Kidney (tissue), 22 donors: ENCODE measurements at places on chromosomes 4 and X. TPM values are rescaled to one million over a fixed set of nuclear protein-coding genes. Genes with fewer than 3 reads are reported as not detected.
A peak's percentile ranks its signal among the peaks of the same experiment; 100 is the strongest.

Gene HMX1
- not detected for total RNA-seq

Gene ADGRG2
- 1.2 TPM for total RNA-seq

GRCh38 chr4:82706349-82707000 is 92.1 kb downstream of the SCD5 start:
- H3K27ac ChIP-seq, result peak overlapping the region; percentile 24
- peaks cover 5% of the 10 kb centered on the region for H3K36me3 ChIP-seq
- H3K27me3 ChIP-seq, result no peaks in the 10 kb centered on the region

DNA sequence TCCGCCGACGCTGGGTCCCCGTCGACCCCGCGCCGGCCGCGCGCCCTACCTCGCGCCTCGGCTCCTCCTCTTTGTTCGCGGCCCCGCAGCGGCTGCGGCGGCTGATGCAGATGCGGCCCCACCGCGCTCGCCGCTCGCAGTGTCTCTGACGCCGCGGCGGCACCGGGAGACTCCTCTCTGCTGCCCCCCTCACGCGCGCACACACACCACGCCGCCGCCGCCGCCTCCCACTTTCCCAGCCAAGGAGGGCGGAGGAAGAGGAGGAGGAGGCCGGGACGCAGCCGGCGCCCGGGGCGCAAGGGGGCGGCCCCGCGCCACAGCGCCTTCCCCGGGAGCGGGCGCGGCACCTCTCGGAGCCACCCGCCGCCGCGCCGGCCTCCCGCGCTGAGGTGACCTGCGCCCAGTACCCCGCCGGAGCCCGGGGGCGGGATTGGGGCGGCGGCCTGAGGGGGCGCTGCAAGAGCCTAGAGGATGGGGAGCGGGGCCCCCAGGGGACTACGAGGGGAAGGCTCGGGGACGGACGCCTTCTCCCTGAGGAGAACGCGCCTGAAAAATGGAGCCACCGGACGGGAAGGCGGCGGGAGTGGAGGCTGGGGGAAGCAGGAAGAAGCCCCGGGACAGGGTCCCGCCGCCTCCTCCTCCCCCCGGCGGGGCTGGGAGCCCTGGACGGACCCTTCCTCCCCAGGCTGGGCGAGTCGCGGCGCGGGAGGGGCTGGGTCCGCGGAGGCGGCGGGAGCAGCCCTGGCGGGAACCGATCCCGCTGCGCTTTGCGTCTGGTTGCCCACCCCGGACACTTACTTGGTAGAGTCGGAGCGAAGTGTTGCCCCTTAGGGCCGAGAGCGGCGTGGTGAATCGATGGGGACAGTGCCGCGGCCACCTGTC is at the start of gene SH3RF1:
Gene SH3RF1 (minus strand): TSS at position 147 of the 882 bp plus-strand sequence. CDS start 1,744 bp downstream, outside the sequence.
- H3K27ac ChIP-seq, result peak within 1 kb of the TSS; percentile 86
- peak; percentile 90 for DNase-seq
- peak within 1 kb of the TSS; percentile 90 for H3K4me3 ChIP-seq
- H3K4me1 ChIP-seq, result peaks cover 12% of the 10 kb centered on the region

DNA sequence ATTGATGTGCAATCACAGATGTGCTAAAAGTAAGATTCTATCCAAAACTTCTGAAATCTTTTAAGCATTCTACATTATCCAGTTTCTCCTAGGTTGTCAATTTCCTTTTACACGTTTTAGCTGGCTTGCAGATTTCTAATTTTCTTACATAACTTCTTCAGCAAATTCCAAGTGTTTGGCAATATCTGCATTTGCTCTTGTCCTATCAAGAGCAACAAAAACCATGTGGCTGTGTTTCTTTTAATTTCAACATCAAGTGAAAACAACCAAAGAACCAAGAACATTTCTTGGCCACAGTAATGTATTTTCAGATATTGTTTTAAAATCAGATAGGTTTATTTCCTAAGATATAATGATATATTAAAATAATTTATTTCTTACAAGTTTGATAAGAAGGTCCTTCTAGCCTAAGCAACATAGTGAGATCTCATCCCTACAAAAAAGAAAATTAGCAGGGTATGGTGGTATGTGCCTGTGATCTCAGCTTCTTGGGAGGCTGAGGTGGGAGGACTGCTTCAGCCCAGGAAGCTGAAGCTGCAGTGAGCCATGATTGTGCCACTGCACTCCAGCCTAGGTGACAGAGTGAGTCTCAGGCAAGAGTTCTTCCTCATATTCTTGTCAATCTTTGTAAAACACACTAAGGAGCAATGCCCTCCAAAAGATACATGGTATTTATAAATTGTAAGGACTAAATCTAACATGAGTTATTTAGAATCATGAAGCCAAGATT is 131.4 kb upstream of the NAP1L5 start:
- H3K27me3 ChIP-seq, result no peaks in the 10 kb centered on the region
- no peaks in the 10 kb centered on the region for H3K36me3 ChIP-seq
- DNase-seq, result no peak
- H3K4me1 ChIP-seq, result no peaks in the 10 kb centered on the region
- no peak overlapping the region for H3K4me3 ChIP-seq

DNA sequence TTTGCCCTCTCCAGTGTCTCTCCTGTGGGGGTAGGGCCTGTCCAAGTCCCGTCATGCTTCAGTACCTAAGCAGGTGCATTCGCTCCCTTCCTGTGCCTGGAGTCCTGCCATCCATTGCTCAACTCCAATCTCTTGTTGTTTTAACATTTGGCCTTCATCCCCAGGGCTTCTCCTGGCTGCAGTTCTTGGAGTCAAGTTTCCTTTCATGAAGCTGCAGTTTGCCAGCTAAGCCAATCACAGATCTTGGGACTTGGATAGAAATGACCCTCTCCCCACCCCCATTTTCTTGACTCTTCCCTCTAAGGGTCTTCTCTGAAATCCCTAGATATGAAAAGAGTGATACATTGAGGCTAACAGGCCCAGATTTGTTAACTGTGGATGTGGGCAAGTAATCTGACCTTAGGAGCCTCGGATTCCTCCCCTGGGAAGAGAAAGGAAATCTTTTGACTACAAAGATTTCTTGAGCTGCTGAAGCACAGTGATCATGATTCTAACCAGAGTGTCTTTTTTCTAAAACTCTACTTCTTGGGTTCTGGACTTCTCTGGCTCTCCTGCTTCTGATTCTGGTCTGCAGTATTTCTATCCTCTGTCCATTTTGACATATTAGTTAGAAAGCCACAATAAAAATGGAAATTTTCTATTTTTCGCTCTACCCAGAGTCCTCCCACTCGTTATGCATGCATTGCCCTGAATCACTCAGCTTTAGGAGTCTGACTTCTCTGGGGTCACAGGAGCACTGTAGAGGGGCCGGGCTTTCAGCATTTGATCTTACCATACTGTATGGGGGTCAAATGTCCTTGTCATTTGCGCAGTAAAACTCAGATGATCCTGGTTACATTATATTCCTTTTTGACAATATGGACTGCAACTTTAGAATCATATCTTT is 61.0 kb downstream of the CHRNA9 start:
- H3K4me1 ChIP-seq, result peaks cover 9% of the 10 kb centered on the region
- peak overlapping the region; percentile 88 for H3K27ac ChIP-seq
- no peak overlapping the region for H3K4me3 ChIP-seq
- peak; percentile 89 for DNase-seq
- no peaks in the 10 kb centered on the region for H3K27me3 ChIP-seq

DNA sequence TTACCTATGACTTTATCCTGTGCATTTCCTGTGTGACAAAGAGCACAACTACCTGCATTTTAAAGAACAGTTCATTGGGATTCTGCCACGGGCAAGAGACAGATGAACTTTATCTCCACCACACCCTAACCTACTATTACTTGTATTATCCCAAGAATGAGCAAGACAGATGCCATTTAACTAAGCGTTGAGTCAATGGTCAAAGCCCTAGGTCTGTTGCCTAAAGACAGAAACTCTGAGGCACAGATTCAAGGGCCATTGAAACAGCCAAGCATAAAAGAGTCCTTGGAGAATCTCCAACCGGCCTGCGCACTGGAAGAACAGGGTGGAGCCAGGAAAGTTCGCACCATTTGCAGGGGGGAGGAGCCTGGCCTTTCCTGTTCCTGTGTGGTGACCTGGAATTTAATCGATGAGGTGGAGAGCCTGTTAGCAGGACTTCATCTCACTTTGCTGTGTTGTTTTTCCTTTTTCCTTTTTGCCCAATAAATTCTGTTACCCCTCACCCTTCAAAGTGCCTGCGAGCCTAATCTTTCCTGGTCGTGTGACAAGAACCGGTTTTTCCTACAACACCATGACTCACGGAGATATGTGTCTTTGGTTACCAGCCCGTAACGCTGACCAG is 146.4 kb upstream of the DIAPH2 start:
- no peaks in the 10 kb centered on the region for H3K36me3 ChIP-seq
- no peaks in the 10 kb centered on the region for H3K4me1 ChIP-seq
- no peak overlapping the region for H3K27ac ChIP-seq
- H3K4me3 ChIP-seq, result no peak overlapping the region

GRCh38 chr4:3317011-3317655 is 24.3 kb downstream of the RGS12 start:
- H3K27ac ChIP-seq, result no peak overlapping the region
- no peaks in the 10 kb centered on the region for H3K4me1 ChIP-seq
- H3K27me3 ChIP-seq, result no peaks in the 10 kb centered on the region
- peaks cover 2% of the 10 kb centered on the region for H3K36me3 ChIP-seq
- H3K4me3 ChIP-seq, result no peak overlapping the region
- no peak for DNase-seq

DNA sequence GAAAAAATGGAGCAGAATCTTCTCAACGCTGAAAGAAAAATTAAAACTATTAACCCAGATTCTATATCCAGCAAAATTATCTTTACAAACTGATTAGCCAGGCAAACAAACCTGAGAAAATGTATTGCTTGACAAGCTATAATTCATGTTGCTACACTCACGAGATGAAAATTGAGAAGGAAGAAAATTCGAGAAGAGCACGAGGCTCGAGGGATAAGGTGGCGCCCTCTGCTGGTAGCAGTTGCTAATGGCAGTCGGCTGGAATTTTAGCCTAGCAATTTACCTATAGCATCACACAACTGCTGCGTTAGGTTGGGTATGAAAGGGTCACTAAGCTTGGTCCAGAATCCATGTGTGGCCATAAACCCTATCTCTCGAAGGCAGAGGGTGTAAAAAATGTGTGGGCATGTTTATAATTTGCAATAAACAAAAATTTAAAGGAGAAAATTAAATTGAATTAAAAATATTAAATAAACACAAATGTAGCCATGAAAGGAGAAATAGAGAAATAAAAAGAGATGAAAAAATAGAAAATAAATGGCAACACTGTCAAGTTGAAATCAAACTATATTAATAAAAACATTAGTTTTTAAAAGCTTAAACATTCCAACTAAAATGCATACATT is 126.6 kb downstream of the PPP4R3C start:
- no peaks in the 10 kb centered on the region for H3K36me3 ChIP-seq
- no peak overlapping the region for H3K4me3 ChIP-seq
- H3K27me3 ChIP-seq, result no peaks in the 10 kb centered on the region
- DNase-seq, result peak; percentile 23
- H3K4me1 ChIP-seq, result no peaks in the 10 kb centered on the region

- no peak overlapping the region for H3K27ac ChIP-seq
- DNase-seq, result no peak
- H3K4me3 ChIP-seq, result no peak overlapping the region
- H3K4me1 ChIP-seq, result no peaks in the 10 kb centered on the region
- no peaks in the 10 kb centered on the region for H3K27me3 ChIP-seq
Observed at GRCh38 chr4:108213308-108213707, 44.6 kb upstream of the LEF1 start.

- no peaks in the 10 kb centered on the region for H3K36me3 ChIP-seq
- no peaks in the 10 kb centered on the region for H3K4me1 ChIP-seq
- no peak overlapping the region for H3K4me3 ChIP-seq
Observed at GRCh38 chr4:173056271-173056670, 112.3 kb upstream of the GALNT7 start.

- H3K27me3 ChIP-seq, result no peaks in the 10 kb centered on the region
- no peaks in the 10 kb centered on the region for H3K36me3 ChIP-seq
- no peaks in the 10 kb centered on the region for H3K4me1 ChIP-seq
Observed at GRCh38 chr4:23572382-23572781, 317.5 kb downstream of the PPARGC1A start.
